ENCODE measurements at places on chromosomes 6 and 20.

- no peak for DNase-seq
Observed at GRCh38 chr6:136361787-136362186, 72.1 kb upstream of the BCLAF1 start.

DNA sequence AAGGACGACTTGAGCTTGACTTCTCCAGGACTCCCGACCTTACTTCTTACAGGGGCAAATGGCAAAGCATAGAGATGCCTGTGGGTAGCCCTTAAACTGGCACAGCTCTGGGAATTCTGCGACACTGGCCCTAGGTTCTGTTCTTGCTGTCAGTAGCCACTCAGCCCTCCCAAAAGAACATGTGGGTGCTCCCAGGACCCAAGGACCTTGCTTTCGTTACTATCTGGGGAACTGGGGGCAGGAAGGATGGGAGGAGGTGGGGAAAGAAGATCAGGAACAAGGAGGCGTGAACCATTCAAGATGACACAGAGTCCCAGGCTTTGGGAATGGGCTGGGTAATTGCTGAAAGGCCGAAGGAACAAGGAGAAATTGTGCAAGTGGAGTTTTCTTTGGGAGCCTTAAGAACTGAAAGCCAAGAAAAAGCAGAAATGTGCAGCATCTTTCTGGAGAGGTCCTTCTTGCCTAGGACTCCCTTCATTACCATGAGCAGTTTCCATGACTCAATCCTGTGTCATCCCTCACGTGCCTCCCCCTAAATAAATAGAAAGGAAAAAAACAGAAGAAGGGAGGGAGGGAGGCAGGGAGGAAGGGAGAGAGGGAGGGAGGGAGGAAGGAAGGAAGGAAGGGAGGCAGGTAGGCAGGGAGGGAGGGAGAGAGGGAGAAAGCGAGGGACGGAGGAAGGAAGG lies 284.6 kb upstream of the FOXQ1 start:
- DNase-seq = no peak

DNA sequence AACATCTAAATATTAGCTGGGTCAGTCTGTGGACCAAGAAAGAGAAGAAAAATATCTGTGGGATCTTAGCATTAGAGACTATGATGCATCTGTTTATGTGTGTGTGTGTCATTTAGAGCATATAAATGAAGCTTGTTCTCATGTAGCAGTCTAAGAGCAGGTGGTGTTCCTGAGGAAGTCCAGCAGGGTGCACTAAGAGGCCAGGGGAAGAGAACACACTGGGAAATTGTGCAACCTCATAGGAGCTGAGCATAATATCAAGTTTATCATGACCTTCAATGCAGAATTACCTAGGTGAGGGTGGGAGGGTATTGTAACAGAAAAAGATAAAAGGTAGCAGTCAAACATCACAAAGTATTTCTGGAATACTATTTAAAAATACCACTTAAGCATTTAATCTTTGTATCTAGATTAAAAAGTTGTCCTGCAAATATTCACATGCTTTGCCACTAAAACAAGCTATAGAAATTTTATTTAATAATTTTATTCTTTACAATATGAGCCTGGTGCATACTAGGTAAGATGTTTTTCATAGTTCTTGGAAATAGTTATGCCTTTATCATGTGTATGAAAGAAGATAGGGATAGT lies 80.5 kb downstream of the SMPDL3A start:
- no peak for DNase-seq

DNA sequence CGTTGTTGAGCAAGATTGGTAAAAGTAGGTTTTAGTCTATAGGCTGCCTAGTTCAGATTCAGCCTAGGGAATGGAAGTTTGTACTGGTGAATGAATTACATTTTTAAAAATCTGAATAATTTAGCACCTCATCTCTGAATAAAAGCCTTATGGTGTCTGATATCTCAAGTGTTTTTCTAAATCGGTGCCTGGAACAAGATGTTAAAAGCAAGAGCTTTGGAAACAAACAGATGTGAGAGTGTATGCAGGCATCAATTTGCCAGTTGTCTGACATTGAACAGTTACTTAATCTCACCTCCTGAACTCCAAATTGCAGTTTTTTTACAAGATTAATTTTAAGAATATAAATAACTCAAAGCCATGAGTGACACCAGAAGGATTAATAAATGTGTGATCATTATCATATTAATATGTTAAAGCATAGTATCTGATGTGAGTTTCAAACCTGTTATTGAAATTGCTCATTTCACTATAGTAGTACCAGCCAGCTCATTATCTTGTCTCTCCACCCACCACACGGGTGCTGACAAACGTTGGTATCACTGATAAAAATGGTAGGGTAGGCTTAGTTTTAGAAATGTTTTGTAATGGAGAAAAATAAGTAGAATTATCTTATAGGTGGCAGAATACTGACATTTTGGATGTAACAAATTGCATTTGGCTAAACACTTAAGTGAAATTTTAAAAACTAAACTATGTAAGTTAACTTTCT lies 157.3 kb downstream of the FAM83B start:
- DNase-seq = no peak

DNA sequence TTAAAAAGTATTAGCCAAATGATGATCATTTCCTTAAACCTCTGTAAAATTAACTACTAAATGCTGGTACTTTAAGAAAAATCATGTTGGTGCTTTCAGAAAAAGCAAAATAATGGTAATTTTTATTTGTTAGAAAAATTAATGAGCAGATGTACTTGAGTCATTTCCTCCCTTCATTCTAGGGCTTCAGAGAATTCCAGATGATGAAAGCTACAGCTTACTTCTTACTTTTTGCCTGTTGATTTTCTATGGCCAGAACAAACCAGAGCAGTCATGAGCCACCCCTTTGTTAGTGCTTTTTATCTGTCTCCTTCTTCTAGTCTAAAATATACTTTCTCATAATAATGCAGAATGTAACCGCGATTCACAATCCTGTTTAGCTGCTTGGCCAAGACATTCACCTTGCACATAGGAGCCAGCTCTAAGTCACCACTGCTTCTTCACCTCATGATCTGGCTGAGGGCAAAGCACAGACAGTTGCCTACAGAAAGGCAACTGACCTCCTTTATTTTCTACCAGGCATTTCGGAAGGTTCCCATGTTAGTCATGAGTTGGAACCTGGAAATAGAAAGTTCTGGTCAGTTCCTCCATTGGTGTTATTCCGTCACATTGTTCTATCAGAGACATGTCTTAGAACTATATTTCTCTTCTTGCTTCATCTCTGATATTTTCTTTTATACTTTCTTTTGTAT lies 43.5 kb upstream of the TINAG start:
- no peak for DNase-seq

All from activated naive CD4-positive, alpha-beta T cell (primary cell).